ENCODE measurements at places on chromosomes 6 and 20. TPM values are rescaled to one million over a fixed set of nuclear protein-coding genes. Genes with fewer than 3 reads are reported as not detected.
A peak's percentile ranks its signal among the peaks of the same experiment; 100 is the strongest.

GRM1 gene
- total RNA-seq = not detected

EPPIN gene
- total RNA-seq = not detected

DNA sequence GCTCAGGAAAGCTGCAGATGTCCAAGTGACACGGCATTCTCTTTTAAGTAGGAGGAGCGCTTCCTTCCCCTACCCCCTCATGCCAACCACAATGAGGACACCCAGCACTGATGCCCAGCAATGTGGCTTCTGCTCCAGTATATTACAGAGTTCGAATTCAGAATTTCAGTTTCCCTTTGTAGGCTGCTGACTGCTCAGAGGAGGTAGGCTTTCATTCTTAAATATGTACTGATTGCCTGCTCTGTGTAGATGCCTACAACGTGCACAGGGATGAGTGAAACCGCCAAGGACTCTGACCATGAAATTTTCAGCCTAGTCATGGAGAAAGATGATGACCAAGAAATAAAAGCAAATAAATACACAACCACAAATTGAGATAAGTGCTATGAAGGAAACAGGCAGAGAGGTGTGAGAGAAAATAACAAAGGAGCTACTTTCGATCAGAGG lies 50.9 kb upstream of the TNFAIP3 start:
- H3K4me3 ChIP-seq = peak overlapping the region; percentile 32
- H3K4me1 ChIP-seq = peaks cover 59% of the 10 kb centered on the region
- peak overlapping the region; percentile 74 for H3K27ac ChIP-seq
- DNase-seq = peak; percentile 42
- H3K36me3 ChIP-seq = no peaks in the 10 kb centered on the region
- no peaks in the 10 kb centered on the region for H3K27me3 ChIP-seq

DNA sequence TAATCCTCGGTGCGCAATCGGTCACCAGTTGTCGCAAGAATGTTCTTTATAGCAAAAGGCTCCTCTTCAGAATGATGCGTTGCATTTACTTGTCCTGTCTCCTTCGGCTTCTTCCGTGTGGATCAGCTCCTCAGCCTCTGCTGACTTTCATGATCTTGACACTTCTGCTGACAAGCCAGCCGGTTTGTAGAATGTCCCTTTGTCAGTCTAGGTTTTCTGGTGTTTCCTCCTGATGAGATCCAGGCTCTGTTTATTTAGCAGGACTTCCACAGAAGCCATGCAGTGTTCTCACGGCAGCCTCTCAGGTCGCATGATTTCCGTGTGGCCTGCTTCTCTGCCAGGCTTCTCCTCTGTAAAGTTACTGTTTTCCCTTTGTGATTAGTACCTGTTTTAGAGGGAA lies 66.9 kb downstream of the STX11 start:
- no peak for DNase-seq
- no peak overlapping the region for H3K27ac ChIP-seq
- peaks cover 2% of the 10 kb centered on the region for H3K27me3 ChIP-seq
- H3K4me1 ChIP-seq = peaks cover 32% of the 10 kb centered on the region
- H3K36me3 ChIP-seq = peaks cover 10% of the 10 kb centered on the region

DNA sequence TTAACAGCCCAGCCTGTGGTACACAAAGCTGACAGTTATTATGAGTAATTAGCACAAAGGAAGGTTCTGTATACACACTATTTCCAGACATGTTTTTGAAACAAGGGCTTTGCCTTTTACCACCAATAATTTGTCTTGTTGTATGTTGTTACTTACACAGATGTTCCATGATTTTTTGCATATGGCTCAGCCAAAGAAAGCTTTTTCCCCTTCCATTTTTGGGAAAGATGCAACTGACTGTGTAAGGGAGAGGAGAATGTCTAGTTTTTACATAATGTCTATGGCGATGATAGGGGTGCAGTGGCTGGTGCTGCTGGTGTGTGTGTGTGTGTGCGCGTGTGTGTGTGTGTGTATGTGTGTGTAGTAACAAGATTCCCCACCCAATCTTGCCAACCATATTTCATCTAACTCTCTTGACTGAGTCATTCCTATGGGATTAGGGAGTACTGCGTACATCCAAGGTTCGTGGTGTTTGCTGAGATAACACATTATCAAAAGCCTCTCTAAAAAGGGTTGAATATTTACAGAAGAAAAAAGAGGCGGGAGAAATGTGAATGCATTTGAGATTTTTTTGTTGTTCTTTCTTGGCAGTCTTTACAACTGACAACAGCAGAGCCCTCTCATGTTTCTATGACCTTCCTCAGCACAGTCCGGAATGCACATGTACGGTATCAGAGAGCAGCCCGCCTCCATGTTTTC lies 192.2 kb downstream of the GMPR start:
- H3K4me1 ChIP-seq = peaks cover 26% of the 10 kb centered on the region
- no peak for DNase-seq
- H3K27ac ChIP-seq = no peak overlapping the region
- H3K4me3 ChIP-seq = no peak overlapping the region

GRCh38 chr6:150254770-150255169 lies 111.9 kb downstream of the PPP1R14C start:
- peaks cover 21% of the 10 kb centered on the region for H3K4me1 ChIP-seq
- no peak for DNase-seq
- H3K4me3 ChIP-seq = no peak overlapping the region
- H3K27me3 ChIP-seq = peaks cover 3% of the 10 kb centered on the region

- H3K36me3 ChIP-seq = no peaks in the 10 kb centered on the region
- no peak overlapping the region for H3K4me3 ChIP-seq
- H3K27ac ChIP-seq = no peak overlapping the region
- no peaks in the 10 kb centered on the region for H3K4me1 ChIP-seq
- peaks cover 2% of the 10 kb centered on the region for H3K27me3 ChIP-seq
These were observed 41.2 kb downstream of the LRFN2 start for GRCh38 chr6:40545954-40546353.

Measured in activated CD8-positive, alpha-beta T cell treated with anti-CD3 and anti-CD28 coated beads, Interleukin-2, amount 10 ng/mL, durations not matched to agents 7 days and 5 days (primary cell).